ENCODE measurements at places on chromosomes 5 and 9. TPM values are rescaled to one million over a fixed set of nuclear protein-coding genes. Genes with fewer than 3 reads are reported as not detected.

The PCDHB10 gene
- 1.2 TPM for total RNA-seq

The PRDM9 gene
- total RNA-seq: not detected

The CTXN3 gene
- total RNA-seq: not detected

The RICTOR gene
- total RNA-seq: 25.7 TPM

The BRINP1 gene
- total RNA-seq: not detected

The TAL2 gene
- total RNA-seq: not detected

The NRG2 gene
- total RNA-seq: 0.23 TPM

The FGF1 gene
- 0.65 TPM for total RNA-seq

The ARHGEF39 gene
- total RNA-seq: 5.1 TPM

The QSOX2 gene
- 23.7 TPM for total RNA-seq

The NDUFS6 gene
- total RNA-seq: 65.6 TPM

The DDX41 gene
- total RNA-seq: 125 TPM

The TTC1 gene
- total RNA-seq: 100 TPM

The MCTP1 gene
- 29.3 TPM for total RNA-seq

DNA sequence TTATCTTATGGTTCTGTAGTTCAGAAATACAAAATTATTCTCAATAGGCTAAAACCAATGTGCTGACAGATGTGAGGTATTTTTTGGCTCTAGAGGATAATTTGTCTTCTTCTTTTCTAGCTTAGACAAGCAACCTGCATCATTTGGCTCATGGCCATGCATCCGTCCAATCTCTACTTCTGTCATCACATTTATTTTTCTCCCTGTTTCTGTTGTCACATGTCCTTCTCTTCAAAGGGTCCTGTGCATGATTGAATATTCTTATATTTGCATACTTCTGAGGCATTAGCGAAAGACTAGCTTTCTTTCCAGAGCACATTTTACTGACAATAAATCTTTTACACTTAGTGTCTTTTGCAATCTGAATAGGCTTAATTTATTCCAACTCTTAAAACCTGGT, 564.7 kb downstream of the CDH10 start:
- peak; percentile 2 for DNase-seq
- H3K36me3 ChIP-seq: no peaks in the 10 kb centered on the region
- H3K27ac ChIP-seq: no peak overlapping the region
- no peaks in the 10 kb centered on the region for H3K27me3 ChIP-seq

- H3K36me3 ChIP-seq: peaks cover 35% of the 10 kb centered on the region
- no peaks in the 10 kb centered on the region for H3K27me3 ChIP-seq
- peak; percentile 68 for DNase-seq
These were observed 735 bp downstream of the PTGR1 start for GRCh38 chr9:111598733-111599091.

GRCh38 chr9:1050125-1050895, at the start of gene DMRT2:
DMRT2 (plus strand) TSS chr9:1050357; CDS start chr9:1051614, 1,257 bp downstream.
- H3K4me1 ChIP-seq: peaks cover 11% of the 10 kb centered on the region
- H3K27me3 ChIP-seq: no peaks in the 10 kb centered on the region
- no peak within 1 kb of the TSS for H3K27ac ChIP-seq
- peak; percentile 77 for DNase-seq
- peak within 1 kb of the TSS; percentile 48 for H3K4me3 ChIP-seq

DNA sequence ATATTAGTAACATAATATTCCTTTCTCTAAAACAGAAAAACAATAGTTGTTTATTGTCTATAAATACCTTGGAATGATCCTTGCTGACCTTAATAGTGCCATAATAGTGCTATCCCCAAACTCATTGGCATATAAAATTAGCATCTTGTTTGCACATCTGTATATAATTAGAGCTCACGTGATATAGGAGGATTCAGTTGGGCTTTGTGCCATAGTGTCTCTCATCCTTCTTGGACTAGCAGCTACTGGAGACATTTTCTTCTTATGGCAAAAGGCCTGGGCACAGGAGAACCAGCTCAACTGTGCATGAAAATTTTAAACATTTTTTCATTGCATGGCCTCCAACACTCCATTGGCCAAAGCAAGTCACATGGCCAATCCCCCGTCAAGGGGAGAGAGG, 342.5 kb downstream of the SPATA31D1 start:
- H3K4me1 ChIP-seq: peaks cover 26% of the 10 kb centered on the region
- no peak for DNase-seq
- H3K36me3 ChIP-seq: no peaks in the 10 kb centered on the region
- H3K4me3 ChIP-seq: no peak overlapping the region

DNA sequence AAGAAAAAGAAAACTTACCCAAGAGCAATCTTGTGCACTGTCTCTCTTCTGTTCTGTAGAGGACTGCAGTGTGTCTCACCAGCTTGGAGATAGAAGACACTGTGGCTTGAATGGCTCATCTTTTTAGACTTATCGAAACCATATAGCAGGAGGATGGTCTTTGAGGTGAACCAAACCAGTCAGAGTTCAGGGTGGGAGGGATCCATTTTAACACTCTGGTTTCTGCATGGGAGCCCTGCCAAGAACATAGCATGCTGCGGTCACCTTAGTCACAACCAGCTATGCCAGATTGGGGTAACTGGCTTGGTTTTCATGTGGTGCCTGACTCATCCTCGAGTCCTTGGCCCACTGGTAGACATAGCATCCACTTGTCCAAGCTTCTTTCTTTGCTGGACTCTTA, 135.1 kb downstream of the PAPPA start:
- DNase-seq: peak; percentile 99
- no peaks in the 10 kb centered on the region for H3K27me3 ChIP-seq
- H3K4me3 ChIP-seq: no peak overlapping the region
- peaks cover 7% of the 10 kb centered on the region for H3K36me3 ChIP-seq

DNA sequence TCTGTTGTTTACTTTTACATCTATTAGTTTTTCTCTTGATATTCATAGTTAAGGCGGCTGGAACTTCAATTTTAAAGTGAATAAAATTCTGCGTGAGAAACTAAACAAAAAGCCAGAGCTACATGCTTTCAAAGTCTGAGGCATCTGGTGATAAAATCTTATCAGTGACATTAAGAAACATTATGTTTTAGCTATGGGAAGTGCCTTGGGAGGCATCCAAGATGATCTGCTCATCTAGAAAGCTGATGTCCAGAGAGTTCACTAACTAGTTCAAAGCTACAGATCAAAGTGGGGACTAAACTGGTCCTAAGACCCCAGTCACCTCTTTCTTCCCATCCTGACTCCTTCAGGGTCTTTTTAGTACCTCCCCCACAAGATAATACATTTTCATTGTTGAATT, 37.2 kb downstream of the MRPS27 start:
- DNase-seq: no peak
- no peak overlapping the region for H3K4me3 ChIP-seq
- H3K27me3 ChIP-seq: no peaks in the 10 kb centered on the region
- peak overlapping the region; percentile 91 for H3K27ac ChIP-seq

- no peak for DNase-seq
- H3K27me3 ChIP-seq: no peaks in the 10 kb centered on the region
- no peak overlapping the region for H3K27ac ChIP-seq
These were observed 30.9 kb downstream of the PDE6A start for GRCh38 chr5:149913436-149914419.

GRCh38 chr9:124815601-124816000, 37.7 kb upstream of the WDR38 start:
- H3K27ac ChIP-seq: no peak overlapping the region
- no peaks in the 10 kb centered on the region for H3K36me3 ChIP-seq
- no peaks in the 10 kb centered on the region for H3K27me3 ChIP-seq
- H3K4me3 ChIP-seq: no peak overlapping the region
- no peak for DNase-seq

GRCh38 chr5:38162625-38163024, 95.7 kb upstream of the EGFLAM start:
- H3K36me3 ChIP-seq: peaks cover 5% of the 10 kb centered on the region
- H3K4me1 ChIP-seq: no peaks in the 10 kb centered on the region

DNA sequence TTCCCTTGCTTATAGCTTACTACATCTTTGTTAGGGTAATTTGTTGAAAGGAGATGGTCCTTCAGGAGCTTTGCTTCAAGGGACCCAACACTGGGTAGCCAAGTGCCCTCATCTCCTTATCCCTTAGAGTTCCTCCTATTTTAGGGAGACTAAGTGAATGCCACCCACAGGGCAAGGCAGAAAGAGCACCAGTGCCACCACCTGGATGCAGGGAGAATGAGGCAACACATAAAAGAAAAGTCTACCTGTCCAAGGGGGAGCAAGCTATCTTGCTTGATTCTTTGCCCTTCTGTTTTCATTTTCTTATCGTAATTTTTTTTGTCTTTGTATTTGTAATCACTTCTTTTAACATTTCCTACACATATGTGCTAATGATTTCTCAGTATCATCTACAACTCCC, 205.5 kb downstream of the NPR3 start:
- H3K4me3 ChIP-seq: no peak overlapping the region
- H3K27me3 ChIP-seq: no peaks in the 10 kb centered on the region
- no peaks in the 10 kb centered on the region for H3K4me1 ChIP-seq
- peak; percentile 66 for DNase-seq
- no peaks in the 10 kb centered on the region for H3K36me3 ChIP-seq

DNA sequence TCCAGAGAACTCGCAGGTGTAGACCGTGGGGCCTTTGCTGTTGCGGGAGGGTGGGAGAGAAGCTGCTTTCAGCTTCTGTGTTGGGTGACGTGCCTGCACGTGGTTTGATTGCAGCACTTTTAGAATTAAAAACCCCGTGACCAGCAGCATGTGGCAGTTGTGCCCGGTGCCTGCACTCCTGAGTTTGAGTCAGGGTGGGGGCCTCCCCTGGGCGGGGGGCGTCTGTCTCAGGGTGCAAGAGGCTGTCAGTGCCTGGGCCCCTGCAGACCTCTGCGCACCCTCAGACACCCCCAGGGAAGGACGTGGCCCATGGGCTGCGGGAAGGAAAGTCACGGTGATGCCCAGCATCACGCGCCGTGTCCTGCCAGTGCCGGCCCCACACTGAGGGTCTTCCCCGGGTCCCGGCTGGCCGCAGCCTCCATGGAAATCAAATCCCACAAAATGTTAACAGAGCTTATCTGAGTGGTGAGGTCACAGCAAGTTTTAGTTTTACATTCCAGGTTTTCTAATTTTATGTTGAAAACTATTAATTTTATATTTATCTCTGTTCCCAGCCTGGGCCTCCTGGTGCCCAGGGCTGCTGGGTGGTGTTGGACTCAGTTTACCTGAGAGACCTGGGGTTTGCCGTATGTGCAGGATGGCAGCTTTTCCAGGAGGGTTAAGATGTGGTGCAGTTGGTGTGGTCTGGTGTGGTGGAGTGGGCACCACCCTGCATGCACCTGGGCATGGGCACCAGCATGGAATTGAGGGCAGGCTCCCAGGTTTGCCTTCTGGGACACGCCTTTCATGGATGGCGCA, 33.3 kb downstream of the AHRR start:
- DNase-seq: no peak
- H3K4me1 ChIP-seq: no peaks in the 10 kb centered on the region
- no peaks in the 10 kb centered on the region for H3K36me3 ChIP-seq
- H3K4me3 ChIP-seq: no peak overlapping the region

GRCh38 chr5:57445006-57445704, 37.5 kb downstream of the ACTBL2 start:
- H3K27ac ChIP-seq: no peak overlapping the region
- H3K36me3 ChIP-seq: no peaks in the 10 kb centered on the region
- peaks cover 19% of the 10 kb centered on the region for H3K4me1 ChIP-seq
- no peak overlapping the region for H3K4me3 ChIP-seq
- no peaks in the 10 kb centered on the region for H3K27me3 ChIP-seq

DNA sequence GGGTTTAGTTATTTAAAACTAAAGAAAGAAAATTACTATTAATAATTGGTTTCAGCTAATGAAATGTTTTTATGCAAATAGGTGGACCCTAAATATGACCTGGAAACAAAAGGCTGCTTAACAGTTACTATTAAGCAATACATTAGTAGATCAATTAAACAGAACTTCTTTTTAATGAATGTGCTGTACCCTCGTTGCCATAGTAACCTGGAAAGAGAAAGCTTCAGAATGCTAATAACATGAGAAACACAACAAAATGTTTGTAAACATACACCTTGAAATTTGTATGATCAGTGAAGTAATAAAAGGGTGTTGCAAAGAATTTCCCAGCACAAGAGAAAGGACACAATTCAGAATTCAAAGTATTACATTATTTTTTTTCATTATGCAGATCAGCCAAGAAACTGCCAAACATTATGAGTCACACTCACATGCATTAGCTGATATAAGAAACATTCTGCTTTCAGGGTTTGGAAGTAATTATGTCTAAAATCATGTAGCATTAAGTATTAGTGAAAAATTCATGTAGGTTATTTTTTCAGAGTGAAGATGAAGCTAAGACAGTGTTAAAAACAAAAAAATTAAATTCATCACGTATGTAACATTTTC, 348.3 kb downstream of the ISL1 start:
- H3K27me3 ChIP-seq: no peaks in the 10 kb centered on the region
- peak overlapping the region; percentile 19 for H3K27ac ChIP-seq
- no peak overlapping the region for H3K4me3 ChIP-seq
- DNase-seq: peak; percentile 2

GRCh38 chr5:26553079-26553478, 485.3 kb downstream of the CDH9 start:
- H3K4me3 ChIP-seq: no peak overlapping the region
- H3K36me3 ChIP-seq: no peaks in the 10 kb centered on the region
- no peaks in the 10 kb centered on the region for H3K4me1 ChIP-seq
- no peak overlapping the region for H3K27ac ChIP-seq
- no peaks in the 10 kb centered on the region for H3K27me3 ChIP-seq

GRCh38 chr9:88957526-88957925, 33.7 kb upstream of the S1PR3 start:
- H3K4me1 ChIP-seq: no peaks in the 10 kb centered on the region
- H3K36me3 ChIP-seq: no peaks in the 10 kb centered on the region
- peak; percentile 34 for DNase-seq
- no peak overlapping the region for H3K4me3 ChIP-seq
- no peaks in the 10 kb centered on the region for H3K27me3 ChIP-seq

GRCh38 chr9:135287627-135288026, 192.0 kb upstream of the PPP1R26 start:
- H3K4me1 ChIP-seq: no peaks in the 10 kb centered on the region
- peaks cover 51% of the 10 kb centered on the region for H3K27me3 ChIP-seq
- H3K27ac ChIP-seq: no peak overlapping the region
- no peaks in the 10 kb centered on the region for H3K36me3 ChIP-seq

GRCh38 chr9:72210522-72210921, 61.3 kb downstream of the GDA start:
- H3K36me3 ChIP-seq: no peaks in the 10 kb centered on the region
- no peak overlapping the region for H3K4me3 ChIP-seq
- H3K4me1 ChIP-seq: peaks cover 7% of the 10 kb centered on the region
- H3K27ac ChIP-seq: no peak overlapping the region

GRCh38 chr9:20692554-20692953, 8.5 kb downstream of the FOCAD start:
- no peaks in the 10 kb centered on the region for H3K27me3 ChIP-seq
- H3K4me3 ChIP-seq: no peak overlapping the region
- H3K4me1 ChIP-seq: peaks cover 8% of the 10 kb centered on the region
- H3K27ac ChIP-seq: no peak overlapping the region

GRCh38 chr5:13480834-13481233, 463.7 kb downstream of the DNAH5 start:
- H3K27ac ChIP-seq: no peak overlapping the region
- no peaks in the 10 kb centered on the region for H3K27me3 ChIP-seq
- no peak overlapping the region for H3K4me3 ChIP-seq
- no peaks in the 10 kb centered on the region for H3K36me3 ChIP-seq
- DNase-seq: no peak

DNA sequence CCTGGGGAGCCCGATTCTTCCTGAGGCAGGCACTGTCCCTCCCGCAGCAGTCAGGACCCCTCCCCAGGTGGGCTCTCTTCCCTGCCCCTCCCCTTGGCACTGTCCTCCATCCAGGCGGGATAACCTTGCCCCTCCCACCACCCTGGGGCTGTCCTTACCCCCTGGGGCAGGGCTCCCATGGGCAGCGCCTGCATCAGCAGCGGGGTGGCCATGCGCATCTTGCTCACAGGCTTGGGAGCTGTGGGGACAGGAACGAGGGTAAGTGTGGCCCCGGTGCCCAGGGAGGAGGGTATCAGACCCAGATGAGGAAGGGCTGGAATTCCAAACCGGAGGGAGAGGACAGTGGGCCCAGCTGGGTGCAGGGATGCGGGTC, 6.0 kb downstream of the CD74 start:
- no peaks in the 10 kb centered on the region for H3K36me3 ChIP-seq
- H3K4me1 ChIP-seq: peaks cover 9% of the 10 kb centered on the region
- DNase-seq: no peak
- no peak overlapping the region for H3K27ac ChIP-seq
